ENCODE measurements at places on chromosomes 1 and 21.

DNA sequence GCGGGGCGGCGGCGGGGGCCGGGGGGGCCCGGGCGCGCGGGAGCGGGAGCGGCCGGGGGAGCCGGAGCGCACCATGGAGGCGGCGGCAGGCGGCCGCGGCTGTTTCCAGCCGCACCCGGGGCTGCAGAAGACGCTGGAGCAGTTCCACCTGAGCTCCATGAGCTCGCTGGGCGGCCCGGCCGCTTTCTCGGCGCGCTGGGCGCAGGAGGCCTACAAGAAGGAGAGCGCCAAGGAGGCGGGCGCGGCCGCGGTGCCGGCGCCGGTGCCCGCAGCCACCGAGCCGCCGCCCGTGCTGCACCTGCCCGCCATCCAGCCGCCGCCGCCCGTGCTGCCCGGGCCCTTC lies 546 bp downstream of the SKI start:
- DNase-seq, result peak; percentile 23

DNA sequence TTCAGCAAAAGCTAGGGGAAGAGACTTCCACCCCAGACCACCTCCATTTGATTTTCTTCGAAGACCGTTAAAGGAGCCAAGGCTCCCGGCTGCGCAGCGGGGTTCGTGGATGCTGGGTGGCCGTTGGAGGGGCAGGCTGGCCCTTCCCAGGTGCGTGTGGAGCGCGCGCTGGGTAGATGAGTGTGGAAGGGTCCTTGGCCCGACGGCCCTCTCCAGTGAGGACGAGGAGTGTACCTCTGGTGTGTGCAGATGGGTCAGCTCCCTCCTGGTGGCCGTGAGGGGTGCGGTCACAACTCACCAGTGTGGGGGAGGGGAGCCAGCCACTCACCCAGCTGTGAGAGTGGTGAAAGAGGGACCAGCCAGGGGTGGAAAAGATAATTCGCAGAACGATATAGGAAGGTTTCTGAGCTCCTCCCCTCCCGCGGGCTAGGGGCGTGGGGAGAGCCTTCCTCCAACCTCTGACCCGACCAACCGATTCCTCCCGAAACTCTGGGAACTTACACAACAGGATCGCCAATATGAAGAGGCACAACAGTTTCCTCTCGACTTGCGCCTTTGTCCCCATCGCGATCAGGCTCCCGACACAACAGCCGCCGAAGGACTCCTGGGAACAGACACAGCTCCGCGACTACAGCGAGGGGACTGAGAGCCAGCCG lies at the start of gene F11R:
Gene F11R, minus strand, starts transcription at position 644 of the 656 bp plus-strand sequence. Its CDS starts 79 bp downstream, at position 565.
- DNase-seq, result peak; percentile 83

GRCh38 chr1:15803380-15803779 lies 4.1 kb downstream of the UQCRHL start:
- peak; percentile 82 for DNase-seq

- peak; percentile 85 for DNase-seq
Observed at GRCh38 chr1:181189691-181190363, 101.3 kb downstream of the IER5 start.

GRCh38 chr1:1356796-1357401 lies 1.5 kb downstream of the MXRA8 start:
- no peak for DNase-seq

- DNase-seq, result no peak
Observed at GRCh38 chr21:45531393-45532215, 10.6 kb downstream of the SLC19A1 start.

DNA sequence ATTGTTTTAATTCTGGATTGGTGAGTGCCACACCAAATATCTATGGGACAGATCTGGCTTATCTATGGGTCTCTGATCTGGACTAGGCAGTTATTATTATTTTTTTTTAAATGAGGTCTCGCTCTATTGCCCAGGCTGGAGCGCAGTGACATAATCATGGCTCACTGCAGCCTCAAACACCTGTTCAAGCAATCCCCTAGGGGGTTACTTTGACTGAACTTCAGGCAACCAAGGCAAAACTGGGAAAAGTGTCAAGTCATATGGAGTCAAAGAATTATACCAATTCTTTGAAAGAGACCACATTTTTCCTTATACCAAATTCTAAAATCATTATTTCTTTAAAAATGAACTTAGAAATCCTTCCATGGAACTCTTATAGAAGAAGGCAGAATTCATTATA lies 129.1 kb upstream of the HOOK1 start:
- DNase-seq, result no peak

DNA sequence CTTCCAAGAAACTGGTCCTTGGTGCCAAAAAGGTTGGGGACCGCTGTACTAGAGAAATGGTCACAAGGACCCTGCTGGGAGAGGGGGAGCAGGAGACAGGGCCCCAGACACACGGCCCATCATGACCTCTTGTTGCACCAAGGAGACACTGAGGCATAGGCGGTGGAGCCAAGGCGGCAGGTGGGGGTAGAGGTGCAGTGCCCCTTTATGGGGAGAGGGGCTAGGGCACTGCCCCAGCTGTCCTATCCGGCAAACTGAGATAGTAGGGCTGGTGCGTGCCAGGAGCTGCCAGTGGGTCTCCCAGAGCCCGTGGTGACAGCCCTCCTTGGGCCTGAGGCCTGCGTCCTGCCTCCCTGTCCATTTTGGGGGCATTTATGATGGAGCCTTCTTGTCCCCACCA lies 20.3 kb downstream of the TNNT2 start:
- no peak for DNase-seq

DNA sequence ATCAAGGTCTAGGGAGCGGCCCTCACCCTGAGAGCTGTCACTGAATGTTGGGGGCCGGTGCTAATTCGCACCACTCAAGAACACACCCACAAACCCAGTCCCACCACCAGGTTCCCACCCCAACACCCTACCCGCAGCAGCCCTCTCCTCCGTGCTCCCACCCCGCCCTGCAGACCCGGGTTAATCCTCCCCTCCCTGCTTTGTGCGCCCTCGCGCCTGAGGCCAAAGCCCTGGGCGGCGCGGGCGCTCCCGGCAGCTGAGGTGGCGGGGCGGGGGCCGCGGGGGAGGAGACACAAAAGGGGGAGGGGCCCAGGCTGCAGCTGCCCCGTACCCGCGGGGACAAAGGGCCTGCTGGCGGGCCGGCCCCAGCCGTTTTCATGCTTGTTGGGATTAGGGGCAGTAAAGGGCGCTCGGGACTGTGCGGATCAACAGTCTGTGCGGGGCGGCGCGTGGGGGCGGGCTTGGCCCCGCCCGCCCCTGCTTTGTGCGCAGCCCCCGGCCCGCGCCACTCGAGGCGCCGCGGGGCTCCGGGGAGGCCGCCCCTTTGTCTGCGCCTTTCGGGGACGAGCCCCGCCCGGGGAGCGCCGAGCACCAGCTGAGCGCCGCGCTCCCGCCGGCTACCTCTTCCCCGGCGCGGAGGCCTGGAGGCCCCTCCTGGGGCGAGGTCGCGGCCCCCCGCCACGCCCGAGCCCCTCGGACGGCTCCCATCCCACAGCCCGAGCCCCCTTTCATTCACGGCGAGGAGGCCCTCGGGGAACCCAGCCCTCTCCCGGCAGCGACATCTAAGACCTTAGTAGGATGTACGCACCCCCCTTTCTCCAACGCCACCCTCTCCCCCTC lies 10.9 kb downstream of the C1orf216 start:
- DNase-seq, result peak; percentile 87

Data from GM23338 (cell line).